ENCODE measurements at places on chromosomes 6 and 20. TPM values are rescaled to one million over a fixed set of nuclear protein-coding genes. Genes with fewer than 3 reads are reported as not detected.

The PPARD gene
- 21.1 TPM for total RNA-seq

The RGS17 gene
- total RNA-seq = not detected

The TMC2 gene
- total RNA-seq = not detected

The MACROD2 gene
- total RNA-seq = 3.5 TPM

The TBXT gene
- total RNA-seq = not detected

The PTCHD4 gene
- 0.32 TPM for total RNA-seq

The PAK5 gene
- total RNA-seq = not detected

The CST4 gene
- not detected for total RNA-seq

The TXLNB gene
- not detected for total RNA-seq

The TPBG gene
- 60.1 TPM for total RNA-seq

The DPPA5 gene
- total RNA-seq = not detected

The KCNK16 gene
- total RNA-seq = not detected

The MMP24OS gene
- total RNA-seq = 43.1 TPM

The IYD gene
- total RNA-seq = under 0.01 TPM

The GHRH gene
- total RNA-seq = not detected

The TPD52L1 gene
- 93.6 TPM for total RNA-seq

The LAMA5 gene
- total RNA-seq = 469 TPM

The KIF25 gene
- not detected for total RNA-seq

The AVP gene
- total RNA-seq = not detected

The DDX43 gene
- not detected for total RNA-seq

The ZNF311 gene
- not detected for total RNA-seq

Data from ascending aorta (tissue), 2 donors.